Renal pelvis (tissue), 12 donors: ENCODE measurements at places on chromosomes 6 and 20.

DNA sequence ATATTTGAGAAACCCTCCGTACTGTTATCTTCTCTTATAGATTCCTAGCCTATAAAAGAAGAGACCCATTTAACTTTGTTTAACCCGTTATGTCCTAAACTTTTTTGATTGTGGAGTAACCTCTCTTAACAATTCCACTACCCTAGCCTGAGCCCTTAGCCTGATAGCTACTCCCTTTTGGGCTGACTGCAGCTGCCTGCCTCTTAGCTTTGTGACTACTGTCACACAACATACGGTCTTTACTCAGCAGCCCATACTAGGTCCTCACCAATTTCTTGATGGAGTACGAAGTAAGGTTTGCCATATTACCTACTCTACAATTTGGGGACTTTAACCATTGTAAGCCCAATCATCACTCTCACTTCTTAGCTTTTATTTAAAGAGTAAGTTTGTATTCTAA lies 72.7 kb downstream of the QRSL1 start:
- no peak for DNase-seq

- no peak for DNase-seq
Observed at GRCh38 chr20:63234693-63235398, 859 bp upstream of the BIRC7 start.

DNA sequence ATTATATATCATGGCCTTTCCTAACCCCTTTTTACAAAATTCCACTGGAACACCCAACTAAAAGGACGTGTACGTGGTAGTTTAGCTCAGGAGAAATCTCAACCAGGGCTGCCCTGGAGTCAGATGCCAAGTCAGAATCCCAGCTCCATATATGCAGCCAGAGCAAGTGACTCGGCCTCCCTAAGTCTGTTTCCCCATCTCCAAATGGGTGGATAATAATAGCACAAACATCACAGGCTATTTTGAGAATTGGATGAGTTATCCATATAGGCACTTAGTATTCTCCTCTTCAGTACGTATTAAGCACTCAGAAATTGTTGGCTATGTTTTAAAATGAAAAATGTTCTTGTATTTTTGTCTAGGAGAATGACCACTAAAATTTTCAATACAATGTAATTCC lies 481.5 kb downstream of the CD109 start:
- no peak for DNase-seq

GRCh38 chr6:119325559-119326265 lies 23.8 kb downstream of the MAN1A1 start:
- peak; percentile 47 for DNase-seq

DNA sequence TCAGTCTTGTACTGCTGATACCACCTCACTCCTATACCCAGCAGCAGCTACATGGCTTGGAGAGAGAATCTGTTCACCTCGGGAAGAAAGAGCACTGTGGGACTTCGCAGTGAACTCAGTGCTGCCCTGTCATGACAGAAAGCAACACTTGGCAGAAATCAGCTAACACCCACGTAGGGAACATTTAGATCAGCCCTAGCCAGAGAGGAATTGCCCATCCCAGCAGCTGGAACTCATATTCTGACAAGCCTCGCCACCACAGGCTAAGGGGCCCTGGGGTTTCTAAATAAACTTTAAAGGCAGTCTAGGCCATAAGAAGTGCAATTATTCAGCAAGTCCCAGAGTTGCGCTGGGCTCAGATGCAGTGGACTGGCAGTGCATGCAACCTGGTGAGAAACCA lies 1266.8 kb downstream of the GRIK2 start:
- no peak for DNase-seq

DNA sequence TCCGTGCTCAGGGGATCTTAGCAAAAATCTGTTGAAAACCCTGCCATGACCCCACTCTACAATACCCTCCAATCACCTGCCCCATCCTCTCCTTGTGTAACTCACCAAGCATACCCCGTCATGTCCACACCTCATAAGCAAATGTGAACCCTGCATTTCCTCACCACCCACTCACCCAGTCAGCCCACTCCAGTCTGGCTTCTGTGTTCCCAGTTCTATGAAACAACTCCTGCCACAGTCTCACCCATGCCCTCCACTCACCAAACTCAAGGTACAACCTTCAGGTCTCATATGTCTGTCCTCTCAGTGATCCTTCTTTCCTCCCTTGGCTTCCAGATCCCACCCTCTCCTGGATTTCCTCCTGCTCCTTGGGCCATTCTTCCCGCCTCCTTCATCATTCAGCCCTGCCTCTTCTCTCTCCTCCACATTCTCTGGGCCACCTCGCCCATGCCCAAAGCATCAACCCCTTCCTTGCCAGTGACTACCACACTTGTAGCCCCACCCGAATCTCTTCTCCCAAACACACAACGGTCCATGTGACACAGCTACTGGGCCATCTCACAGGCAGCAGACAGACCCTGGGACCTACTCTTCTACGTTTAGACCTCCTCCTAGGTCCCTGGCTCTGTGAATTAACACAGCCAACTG lies 8.8 kb downstream of the DDRGK1 start:
- no peak for DNase-seq

DNA sequence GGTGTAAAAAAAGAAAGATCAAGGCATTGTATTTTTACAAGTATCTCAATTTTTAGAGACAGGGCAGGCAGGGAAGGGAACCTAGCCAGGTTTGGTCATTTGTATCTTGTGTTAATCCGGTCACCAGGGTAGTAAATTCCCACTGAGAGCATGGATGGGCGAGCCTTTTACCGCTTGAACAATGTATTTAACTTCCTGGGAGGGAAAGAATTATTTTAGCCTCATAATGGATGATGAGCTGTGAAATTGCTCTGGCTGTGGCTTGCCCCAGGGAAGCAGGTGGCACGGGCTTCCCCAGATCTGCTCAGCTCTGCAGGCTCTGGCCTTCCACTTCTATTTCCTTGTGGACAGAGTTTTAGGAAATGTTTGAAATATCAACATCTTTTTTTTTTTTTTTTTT lies 72.9 kb downstream of the TOX2 start:
- DNase-seq, result peak; percentile 34

- DNase-seq, result no peak
Observed at GRCh38 chr20:62924442-62925075, 1.7 kb downstream of the DIDO1 start.

DNA sequence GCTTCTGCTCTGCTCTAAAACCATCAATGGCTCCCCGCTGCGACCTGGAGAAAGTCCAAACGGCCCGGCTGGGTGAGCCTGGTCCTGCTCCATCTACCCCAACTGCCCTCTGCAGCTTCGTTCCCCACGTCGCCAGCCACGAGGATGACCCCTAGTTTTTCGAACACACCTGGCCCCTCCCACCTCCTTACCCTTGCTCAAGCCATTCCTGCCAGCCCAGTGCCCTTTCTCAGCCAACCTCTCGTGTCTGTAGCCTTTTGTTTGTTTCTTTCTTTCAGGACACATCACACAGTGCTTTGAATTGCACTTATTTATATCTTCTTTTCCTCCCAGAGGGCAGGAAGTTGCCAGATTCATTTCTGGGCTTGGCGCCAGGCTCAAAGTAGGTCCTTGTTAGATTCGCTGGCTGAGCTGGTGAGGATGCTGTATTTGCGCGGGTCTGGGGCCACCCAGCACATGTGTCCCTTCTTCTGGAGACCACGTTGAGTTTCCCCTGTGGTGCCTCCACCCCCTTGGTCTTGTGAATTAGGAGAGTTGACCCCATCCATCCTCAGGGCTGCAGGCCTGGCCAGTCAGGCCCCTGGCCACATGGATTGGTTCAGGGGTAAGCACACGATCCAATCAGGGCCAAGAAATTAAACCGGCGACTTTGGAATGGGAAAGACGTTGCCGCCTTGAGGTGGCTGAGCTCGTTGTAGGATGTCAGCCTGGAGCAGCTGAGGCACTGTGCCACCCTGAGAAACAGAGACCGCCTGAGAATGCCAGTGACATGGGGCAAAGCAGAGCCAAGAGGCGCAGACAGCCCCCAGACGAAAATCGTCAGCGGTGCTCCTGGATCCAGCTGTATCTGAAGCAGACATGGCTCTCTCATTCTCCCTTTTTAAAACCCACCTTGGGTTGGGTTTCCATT lies 156.0 kb downstream of the CEBPB start:
- peak; percentile 48 for DNase-seq

DNA sequence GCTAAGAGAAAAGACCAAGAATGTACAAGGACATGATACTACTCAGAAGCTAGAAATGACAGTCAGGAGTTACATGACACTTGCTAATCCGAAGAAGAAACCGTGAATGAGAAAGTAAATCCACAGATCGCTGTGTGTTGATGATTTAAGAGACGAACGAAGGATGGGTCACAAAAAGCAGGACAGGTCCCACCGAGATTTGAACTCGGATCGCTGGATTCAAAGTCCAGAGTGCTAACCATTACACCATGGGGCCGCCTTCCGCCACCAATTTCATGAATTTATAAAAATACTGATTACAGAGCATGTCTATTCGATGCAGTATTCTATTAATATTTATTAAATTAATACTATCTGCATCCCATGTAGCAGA lies 54.0 kb upstream of the BTN3A2 start:
- no peak for DNase-seq

- no peak for DNase-seq
Observed at GRCh38 chr20:49961413-49961812, 21.4 kb upstream of the SNAI1 start.

GRCh38 chr6:34130862-34131261 lies 15.0 kb downstream of the GRM4 start:
- DNase-seq, result no peak

GRCh38 chr20:38833154-38833856 lies 27.8 kb downstream of the PPP1R16B start:
- no peak for DNase-seq

GRCh38 chr20:13915284-13915683 lies 75.1 kb downstream of the SEL1L2 start:
- DNase-seq, result peak; percentile 27

GRCh38 chr6:115055579-115055978 lies 712.8 kb upstream of the HS3ST5 start:
- no peak for DNase-seq

DNA sequence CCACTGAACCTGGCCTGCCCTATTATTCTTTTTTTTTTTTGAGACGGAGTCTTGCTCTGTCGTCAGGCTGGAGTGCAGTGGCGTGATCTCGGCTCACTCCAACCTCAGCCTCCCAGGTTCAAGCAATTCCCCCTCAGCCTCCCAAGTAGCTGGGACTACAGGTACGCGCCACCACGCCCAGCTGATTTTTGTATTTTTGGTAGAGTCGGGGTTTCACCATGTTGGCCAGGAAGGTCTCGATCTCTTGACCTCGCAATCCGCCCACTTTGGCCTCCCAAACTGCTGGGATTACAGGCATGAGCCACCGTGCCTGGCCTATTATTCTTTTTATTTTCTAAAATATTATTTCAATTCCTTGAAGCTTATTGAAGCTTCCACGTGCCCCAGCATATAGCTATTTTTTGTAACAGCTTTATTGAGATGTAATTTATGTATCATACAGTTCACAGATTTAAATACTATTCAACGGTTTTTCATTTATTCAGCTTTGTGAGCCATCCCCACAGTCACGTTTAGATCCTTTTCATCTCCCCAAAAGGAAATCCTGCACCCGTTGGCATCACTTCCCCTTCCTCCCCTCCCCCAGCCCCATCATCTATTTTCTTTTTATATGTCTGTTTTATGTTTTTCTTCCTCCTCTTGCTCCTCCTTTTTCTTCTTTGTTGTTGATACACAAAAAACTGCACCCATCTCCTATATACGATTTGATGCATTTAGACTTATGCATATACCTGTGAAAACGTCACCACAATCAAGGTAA lies 13.5 kb upstream of the MDFI start:
- no peak for DNase-seq

GRCh38 chr6:163839296-163839695 lies 424.8 kb downstream of the QKI start:
- DNase-seq, result no peak

DNA sequence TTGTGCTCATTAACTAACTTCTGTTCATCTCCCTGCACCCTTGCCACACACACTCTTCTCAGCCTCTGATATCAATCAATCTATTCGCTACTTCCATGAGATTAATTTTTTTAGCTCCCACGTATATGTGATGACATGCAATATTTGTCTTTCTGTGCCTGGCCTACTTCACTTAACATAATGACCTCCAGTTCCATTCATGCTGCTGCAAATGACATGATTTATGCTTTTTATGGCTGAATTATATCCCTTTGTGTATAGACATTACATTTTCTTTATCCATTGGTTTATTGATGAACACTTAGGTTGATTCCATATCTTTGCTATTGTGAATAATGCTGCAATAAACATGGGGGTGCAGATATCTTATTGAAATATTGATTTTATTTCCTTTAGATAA lies 50.8 kb upstream of the SPTLC3 start:
- DNase-seq, result no peak

GRCh38 chr6:1068905-1069304 lies 243.0 kb upstream of the FOXQ1 start:
- no peak for DNase-seq
